Nucleus accumbens (tissue), 56 donors: ENCODE measurements at places on chromosomes 1 and 21.

GRCh38 chr1:1627829-1628753 lies 3.9 kb upstream of the MMP23B start:
- no peak for DNase-seq

DNA sequence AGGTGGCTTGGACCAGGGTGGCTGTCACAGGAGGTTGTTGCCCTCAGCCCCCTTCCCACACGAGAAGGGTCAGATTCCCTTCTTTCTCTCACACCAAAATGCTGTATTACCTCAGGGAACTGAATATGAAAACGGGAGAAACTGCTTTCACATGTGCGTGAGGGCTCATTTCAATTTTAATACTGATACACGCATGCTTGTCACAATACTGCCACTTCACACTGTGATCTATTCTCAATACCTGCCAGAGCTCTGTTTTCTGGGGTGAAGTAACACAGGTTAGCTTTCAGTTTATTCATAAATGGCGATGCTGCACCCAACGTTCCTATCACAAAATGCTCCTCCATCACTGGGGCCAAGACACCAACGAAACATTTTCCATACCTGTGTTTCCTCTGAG lies 181.8 kb downstream of the APP start:
- no peak for DNase-seq

- no peak for DNase-seq
Measured at GRCh38 chr1:216926720-216927510, 203.7 kb upstream of the ESRRG start.

GRCh38 chr1:9317591-9318417 lies 25.1 kb downstream of the SPSB1 start:
- DNase-seq, result peak; percentile 28

GRCh38 chr1:241356519-241357365 lies at the start of gene RGS7:
TSS of gene RGS7 (minus strand) at chr1:241357205.
- peak; percentile 74 for DNase-seq

DNA sequence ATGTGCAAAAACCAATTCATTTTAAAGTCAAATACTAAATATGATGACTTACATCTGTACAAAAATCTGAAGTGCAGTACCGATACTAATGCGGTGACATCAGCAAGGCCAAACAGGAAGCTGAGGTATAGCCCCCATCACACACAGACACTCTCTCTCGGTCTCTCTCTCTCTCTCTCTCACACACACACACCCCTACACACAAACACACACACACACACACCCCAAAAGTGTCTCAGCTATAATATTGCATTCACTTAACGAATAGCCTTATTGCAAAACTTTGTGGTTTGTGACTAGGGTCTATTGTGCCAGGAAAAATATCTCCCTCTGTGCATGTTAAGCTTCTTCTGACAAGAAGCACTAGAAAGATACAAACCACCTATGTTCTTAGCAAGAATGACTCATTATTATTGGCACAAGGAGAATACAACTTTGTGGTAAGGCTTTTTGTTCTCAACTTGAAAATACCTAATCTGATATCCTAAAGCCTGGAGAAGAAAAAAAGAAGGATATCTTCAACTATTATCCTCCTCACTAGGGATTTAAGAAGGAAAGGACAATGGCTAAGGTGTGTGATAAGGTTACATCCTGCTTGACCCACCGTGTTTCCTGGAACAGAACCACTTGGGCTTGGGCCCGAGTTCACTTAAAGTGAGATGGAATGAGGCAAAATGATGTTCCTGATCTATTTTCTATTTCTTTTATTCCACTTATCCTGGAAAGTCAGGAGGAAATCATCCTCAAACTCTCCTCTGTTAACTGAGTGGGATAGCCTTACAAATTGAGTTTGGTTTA lies 107.1 kb downstream of the NIBAN1 start:
- no peak for DNase-seq

- DNase-seq, result peak; percentile 66
Measured at GRCh38 chr1:27598902-27599528, 4.9 kb downstream of the AHDC1 start.

GRCh38 chr1:96370757-96371156 lies 350.8 kb upstream of the PTBP2 start:
- DNase-seq, result no peak

- DNase-seq, result no peak
Measured at GRCh38 chr1:207328004-207328403, 6.5 kb downstream of the CD55 start.

DNA sequence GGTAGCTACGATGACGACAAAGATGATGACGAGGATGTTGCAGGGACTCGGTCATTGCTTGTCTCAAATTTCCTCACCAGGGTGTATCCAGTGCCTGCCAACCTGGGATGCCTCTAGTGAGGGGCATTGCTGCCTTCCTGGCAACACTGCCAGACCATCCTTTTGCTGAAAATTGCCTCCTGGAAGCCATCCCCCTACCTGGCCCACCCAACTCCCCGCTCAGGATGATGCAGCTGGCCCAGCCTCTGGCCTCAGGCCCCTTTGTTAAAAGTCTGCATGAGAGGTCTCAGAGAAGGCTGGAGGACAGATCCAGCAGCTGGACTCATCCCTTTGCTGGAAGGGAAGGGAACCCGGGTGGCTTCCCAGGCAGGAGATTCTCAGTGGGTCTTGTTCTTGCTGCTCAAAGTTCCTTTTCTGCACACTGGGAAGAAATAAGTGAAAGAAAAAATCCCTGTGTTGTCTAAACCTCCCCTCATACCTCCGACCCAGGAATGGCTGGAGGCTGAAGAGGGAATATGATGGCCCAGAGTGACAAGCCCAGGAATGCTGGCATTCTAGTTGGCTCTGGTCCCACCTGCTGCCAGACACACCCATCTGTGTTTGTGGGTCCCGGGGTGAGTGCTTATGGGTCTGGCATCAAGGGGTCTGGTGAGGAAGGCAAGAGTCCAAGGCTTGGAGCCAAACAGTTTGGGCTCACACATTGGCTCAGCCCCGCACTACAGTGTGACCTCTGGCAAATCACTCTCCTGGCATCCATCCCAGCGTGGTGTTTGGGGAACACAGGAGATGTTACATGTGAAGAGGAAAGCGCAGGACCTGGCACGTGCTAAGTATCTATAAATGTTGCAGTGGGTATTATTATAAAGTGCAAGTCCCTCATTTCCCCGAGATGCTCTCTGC lies 6.7 kb upstream of the FNDC5 start:
- DNase-seq, result no peak

GRCh38 chr1:20871419-20871818 lies 84.3 kb upstream of the HP1BP3 start:
- no peak for DNase-seq

DNA sequence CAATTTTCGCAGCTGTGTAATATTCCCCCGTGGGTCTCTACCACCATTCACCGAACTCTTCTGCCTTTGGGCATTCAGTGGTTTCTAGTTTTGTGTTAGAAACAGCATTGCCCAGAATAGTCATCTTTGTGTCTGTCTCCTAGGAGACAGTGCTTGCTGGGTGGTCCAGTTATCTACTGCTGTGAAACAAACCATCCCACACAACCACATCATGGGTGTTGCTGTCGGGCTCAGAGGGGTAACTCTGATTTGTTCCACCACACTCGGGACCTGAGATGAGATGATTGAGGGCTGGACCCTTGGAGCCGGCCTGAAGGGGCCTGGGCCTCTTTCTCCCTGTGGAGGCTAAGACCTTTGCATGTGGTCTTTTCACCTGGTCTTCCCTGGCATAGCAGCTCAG lies 427.2 kb upstream of the VAMP3 start:
- no peak for DNase-seq

DNA sequence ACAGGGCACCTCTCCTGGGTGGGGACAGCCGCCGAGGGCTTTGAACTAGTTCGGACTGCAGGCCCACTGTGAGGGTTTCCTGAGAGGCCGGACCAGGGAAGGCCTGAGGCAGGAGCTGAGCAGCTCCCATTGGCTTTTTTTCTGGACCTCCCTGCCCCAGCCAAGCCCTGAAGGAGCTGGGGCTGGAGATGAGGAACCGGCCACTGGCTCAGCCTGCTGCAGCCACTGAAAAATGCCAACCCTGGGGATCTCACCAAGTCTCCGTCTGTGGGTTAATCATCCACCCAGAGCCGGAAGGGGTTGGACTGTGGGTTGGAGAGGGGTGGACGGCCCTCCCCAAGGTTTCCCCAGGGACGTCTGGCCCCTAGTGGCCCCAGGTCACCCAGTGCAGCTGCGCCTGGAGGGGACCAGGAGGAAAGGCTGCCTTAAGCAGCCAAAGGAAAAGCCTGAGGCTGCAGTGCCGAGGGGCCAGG lies 2.5 kb downstream of the VWA1 start:
- no peak for DNase-seq

DNA sequence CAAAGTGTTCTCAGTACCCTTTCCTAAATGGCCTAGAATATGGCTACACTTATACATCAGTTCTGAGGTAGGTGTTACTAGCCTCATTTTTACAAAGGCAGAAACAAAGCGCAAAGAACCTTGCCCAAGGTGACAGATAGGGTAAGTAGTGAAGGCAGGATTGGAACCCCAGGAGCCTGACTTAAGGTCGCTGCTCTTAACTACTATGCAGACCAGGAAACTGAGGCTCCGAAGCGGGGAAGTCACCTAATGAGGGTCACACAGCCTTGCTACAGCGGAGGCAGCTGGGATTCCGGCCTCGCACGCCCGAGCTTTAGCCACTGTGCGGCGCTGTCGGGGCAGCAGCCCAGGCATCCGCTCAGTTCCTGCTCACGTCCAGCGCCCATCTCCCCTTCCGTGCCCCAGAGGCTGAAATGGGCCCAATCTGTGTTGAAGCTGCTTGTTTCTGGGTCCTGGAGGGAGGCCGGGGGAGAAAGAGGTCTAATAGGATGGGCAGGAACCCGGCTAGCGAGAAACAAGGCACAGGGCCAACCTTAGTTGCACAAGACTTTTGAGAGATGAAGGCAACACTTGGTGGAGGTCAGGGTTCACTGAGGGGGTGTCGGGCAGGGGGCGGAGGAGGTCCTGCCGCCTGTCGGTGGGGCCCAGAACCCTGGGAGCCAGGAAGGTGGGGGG lies 1.4 kb upstream of the FOXD2 start:
- DNase-seq, result peak; percentile 6

DNA sequence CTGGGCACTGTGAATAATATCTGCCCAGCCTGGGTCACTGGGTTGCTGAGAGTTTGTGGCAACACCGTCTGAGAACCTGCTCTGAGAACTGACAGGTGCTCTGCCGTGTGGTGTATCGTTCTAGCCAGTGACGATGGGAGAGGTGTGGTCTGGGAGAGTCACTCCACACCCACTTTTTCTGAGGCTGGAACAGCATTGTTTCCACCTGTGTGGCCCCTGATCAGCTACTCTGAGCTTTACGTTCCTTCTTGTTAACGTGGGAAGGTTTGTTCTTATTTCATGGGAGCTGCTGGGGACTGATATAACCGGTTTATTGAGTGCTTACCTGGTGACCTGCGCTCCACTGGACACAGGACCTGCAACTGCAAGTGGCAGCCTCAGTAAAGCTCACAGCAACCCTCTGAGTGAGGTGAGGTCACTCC lies 34.8 kb upstream of the TENT5C start:
- DNase-seq, result no peak

DNA sequence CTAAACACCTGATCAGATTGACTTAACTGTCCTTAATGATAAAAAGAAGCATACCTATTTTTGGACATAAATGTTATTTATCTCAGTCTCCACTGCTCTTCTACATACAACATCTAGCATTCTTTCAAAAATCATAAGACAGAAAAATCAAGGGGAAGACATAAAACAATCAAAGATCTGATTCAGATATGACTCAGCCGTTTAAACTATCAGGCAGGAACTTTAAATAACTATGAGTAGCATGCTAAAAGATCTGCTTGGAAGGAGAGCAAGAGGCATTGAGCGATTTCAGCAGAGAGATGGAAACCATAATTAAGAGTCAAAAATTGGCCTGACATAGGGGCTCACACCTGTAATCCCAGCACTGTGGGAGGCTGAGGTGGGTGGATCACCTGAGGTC lies 27.2 kb upstream of the SLC22A15 start:
- DNase-seq, result no peak

GRCh38 chr1:150578272-150579109 lies 919 bp downstream of the MCL1 start:
- peak; percentile 48 for DNase-seq

DNA sequence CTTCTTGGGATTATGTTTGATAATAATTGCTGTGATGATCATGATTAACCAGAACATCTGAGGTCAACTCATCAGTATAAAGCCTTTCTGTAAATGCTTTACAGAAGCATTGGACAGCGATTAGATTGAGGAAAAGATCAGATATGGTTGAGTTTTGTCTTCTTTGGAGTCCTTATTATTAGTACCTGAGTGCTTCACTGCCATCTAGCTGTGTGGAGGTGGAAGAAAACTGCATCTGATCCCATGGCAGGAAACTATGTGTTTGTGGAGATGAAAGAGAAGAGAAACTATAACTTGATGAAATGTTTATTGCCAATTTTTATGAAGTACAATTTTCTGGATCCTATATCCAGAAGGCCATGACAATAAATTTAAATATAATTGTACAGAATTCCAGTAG lies 11.4 kb downstream of the FLG2 start:
- no peak for DNase-seq

DNA sequence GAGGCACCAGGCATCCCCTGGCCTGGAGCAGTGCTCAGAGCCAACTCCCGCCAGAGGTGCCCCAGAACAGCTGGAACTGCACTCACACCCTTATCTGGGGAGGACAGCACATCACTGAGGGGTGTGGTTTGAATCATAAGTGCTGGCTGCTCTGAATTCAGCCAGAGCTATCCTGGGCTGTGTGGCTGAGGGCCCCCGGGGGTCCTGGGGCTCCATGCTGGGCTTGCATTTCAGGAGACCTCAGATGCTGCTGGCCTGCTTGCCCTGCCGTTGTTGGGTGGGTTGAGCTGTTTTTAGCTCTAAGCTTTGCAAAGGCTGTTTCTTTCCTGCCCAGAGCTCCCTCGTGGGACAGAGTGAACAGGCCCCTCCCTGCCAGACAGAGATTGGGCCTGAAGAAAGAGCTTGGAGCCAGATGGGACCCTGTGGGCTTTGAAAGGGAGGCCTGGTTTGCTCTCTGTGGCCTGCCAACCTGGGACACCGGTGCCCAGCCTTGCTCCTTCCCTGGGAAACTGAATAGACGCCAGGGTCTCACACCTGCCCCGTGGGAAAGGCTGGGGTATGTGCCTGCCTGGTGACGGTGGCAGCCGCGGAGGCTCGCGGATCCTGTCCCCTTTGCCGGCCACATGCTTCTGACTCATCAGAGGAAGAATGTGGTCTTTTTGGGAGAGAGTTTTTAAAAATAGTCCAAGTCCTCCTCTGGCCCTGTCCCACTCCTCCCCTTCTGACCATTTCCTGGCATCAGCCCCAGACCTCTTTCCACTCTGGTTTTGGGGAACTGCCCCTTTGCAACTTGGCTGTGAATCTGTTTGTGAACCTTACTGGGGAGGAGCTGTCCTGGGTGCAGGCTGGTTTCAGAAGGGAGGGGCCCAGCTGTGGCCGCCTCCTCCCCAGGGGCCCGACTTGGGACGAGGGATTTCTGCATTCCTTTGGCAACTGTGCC lies 30.0 kb downstream of the ARHGEF10L start:
- peak; percentile 33 for DNase-seq

DNA sequence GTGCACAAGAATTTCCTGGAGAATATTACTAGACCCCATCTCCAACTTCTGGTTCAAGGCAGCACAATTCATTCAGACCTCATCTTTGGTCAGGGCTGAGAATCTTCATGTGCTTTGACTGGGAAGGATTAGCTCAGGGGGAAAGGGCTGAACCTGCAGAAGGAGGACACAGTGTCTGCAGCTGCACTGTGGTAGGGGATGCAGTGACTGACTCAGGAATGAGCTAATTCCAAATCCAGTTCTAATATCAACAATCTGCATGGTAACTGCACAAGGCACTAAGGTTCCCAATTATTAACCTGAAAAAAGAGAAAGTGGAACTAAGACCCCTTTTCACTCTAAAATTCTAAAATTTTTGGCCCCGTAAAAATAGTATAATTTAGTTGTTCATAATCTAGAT lies 31.6 kb downstream of the TTLL7 start:
- no peak for DNase-seq

- DNase-seq, result no peak
Measured at GRCh38 chr1:38991638-38992411, 749 bp downstream of the AKIRIN1 start.
